ENCODE measurements at places on chromosomes 4 and X. TPM values are rescaled to one million over a fixed set of nuclear protein-coding genes. Genes with fewer than 3 reads are reported as not detected.

CETN2 gene
- total RNA-seq = 7.7 TPM

NUP62CL gene
- total RNA-seq = 2.5 TPM

MAGEA8 gene
- not detected for total RNA-seq

RNF175 gene
- total RNA-seq = not detected

FRMD7 gene
- not detected for total RNA-seq

FAM156A gene
- total RNA-seq = 18.5 TPM

DCHS2 gene
- not detected for total RNA-seq

NEUROG2 gene
- not detected for total RNA-seq

SPACA5 gene
- total RNA-seq = not detected

SYNPO2 gene
- 0.63 TPM for total RNA-seq

GJB1 gene
- not detected for total RNA-seq

SMIM43 gene
- total RNA-seq = not detected

ADAM29 gene
- total RNA-seq = not detected

SAGE1 gene
- total RNA-seq = not detected

DCAF4L1 gene
- 0.10 TPM for total RNA-seq

HTR2C gene
- not detected for total RNA-seq

CLDN34 gene
- not detected for total RNA-seq

TMPRSS11D gene
- not detected for total RNA-seq

CSAG3 gene
- total RNA-seq = 0.63 TPM

PLAC8 gene
- 182 TPM for total RNA-seq

CLIC2 gene
- total RNA-seq = 0.65 TPM

GUCY1A1 gene
- total RNA-seq = not detected

STARD8 gene
- 3.5 TPM for total RNA-seq

FAM47A gene
- total RNA-seq = not detected

GPR50 gene
- total RNA-seq = not detected

XG gene
- not detected for total RNA-seq

MAPK10 gene
- total RNA-seq = 0.45 TPM

PHKA2 gene
- 21.3 TPM for total RNA-seq

NPNT gene
- total RNA-seq = not detected

APBB2 gene
- total RNA-seq = 1.3 TPM

CC2D2A gene
- not detected for total RNA-seq

ODAPH gene
- 1.9 TPM for total RNA-seq

VCX2 gene
- not detected for total RNA-seq

DAPP1 gene
- total RNA-seq = 39.4 TPM

MAGEE2 gene
- not detected for total RNA-seq

MAGEA6 gene
- not detected for total RNA-seq
